Mucosa of gallbladder (tissue), 1 donor: ENCODE measurements at places on chromosomes 5 and 9. TPM values are rescaled to one million over a fixed set of nuclear protein-coding genes. Genes with fewer than 3 reads are reported as not detected.

DNA sequence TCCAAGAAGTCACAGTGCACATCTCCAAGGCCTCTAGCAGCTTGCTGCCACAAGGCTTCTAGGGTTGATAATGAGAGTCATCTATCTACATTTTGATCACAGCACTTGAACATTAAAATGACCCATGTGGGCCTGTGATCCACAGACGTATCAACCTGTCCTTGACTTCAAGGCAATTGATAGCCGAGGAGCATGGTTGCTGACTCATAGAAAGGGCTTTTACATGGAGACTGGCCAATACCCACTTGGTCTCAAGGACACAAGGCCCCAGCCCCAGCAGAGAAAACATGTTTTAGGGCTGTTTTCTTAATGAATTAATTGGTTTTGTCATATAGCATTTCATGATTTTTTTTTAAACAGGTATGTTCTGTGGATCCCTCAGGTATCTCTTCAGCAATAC, 314.0 kb downstream of the SEMA5A start:
- no peak for DNase-seq

- DNase-seq = peak; percentile 16
Measured at GRCh38 chr5:151222790-151223446, 974 bp downstream of the CCDC69 start.

GRCh38 chr5:114500756-114501155, 138.9 kb downstream of the KCNN2 start:
- DNase-seq = no peak

GRCh38 chr5:61139094-61139873, 23.0 kb downstream of the SMIM15 start:
- no peak for DNase-seq

DNA sequence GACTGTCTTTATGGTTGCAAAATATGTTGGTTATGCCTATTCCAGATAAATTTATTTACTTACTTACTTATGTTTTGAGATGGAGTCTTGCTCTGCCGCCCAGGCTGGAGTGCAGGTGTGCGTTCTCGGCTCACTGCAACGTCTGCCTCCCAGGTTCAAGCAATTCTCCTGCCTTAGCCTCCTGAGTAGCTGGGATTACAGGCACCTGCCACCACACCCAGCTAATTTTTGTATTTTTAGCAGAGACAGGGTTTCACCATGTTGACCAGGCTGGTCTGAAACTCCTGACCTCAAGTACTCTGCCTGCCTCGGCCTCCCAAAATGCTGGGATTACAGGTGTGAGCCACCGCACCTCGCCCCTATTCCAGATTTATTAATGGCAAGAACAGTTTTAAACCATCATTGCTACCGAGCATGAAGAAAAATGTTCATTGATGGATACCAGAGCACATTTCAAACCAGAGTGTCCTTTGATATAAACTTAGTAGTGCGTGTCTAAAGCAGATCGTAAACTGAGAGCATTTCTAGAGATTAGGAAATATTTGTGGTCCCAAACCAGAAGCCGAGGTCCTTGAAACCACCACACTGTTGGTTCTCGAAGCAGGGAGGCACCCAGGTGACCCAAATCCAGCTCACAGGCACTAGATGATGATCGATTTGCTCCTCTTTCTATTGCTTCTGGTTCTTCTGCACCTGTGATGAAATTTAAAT, 85.2 kb downstream of the GRAMD2B start:
- DNase-seq = no peak

The ZDHHC12 gene
- total RNA-seq = 66.2 TPM
